ENCODE measurements at places on chromosomes 5 and 9. TPM values are rescaled to one million over a fixed set of nuclear protein-coding genes. Genes with fewer than 3 reads are reported as not detected.

Gene GFI1B
- total RNA-seq = not detected

Gene PTPDC1
- total RNA-seq = 12.7 TPM

Gene CBY3
- total RNA-seq = 3.0 TPM

Gene ACTL7B
- not detected for total RNA-seq

Gene SPATA31E1
- not detected for total RNA-seq

Gene SARDH
- 3.4 TPM for total RNA-seq

Gene OR1Q1
- total RNA-seq = not detected
